Keratinocyte (primary cell): ENCODE measurements at places on chromosomes 2 and 18. TPM values are rescaled to one million over a fixed set of nuclear protein-coding genes. Genes with fewer than 3 reads are reported as not detected.

- DNase-seq, result no peak
Observed at GRCh38 chr2:219352448-219353023, 20.0 kb upstream of the RESP18 start.

- DNase-seq, result no peak
Observed at GRCh38 chr2:97918818-97919217, 76.9 kb downstream of the TMEM131 start.

DNA sequence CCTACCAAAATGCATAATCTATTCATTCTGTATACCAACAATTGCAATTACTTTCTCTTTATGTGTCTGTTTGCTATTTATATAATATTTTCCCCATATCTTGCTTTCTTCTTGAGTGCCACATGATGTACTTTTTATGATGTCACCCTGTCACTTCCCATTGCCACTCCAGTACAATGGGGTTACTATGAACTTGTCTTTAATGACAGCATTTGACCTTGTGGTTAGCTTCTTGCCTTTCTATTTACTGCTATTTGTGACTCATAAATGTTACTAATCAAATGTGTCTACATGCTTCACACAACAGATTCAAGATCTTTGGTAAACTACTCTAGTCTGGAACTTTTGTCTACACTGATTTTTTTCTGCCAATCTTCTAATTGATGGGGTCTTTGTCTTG lies 486.3 kb downstream of the NR4A2 start:
- DNase-seq, result no peak

DNA sequence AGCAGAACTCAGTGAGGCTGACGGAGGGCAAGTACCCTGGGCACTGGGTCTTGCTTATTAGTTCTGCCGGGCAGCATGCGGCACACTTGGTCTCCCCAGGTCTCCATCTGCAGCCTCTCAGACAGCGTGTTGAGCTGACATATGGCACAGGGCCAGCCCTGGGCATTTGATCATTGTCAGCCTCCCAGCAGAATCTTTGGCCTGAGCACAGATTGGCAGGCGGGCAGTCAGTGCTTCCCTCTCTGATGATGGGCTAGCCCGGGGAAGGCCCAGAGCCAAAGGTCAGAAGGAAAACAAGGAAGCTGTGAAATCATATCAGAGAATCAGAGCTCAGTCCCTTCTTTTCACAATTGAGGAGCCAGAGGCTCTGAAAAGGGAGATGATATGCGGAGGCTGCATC lies 150.1 kb upstream of the LRRTM1 start:
- no peak for DNase-seq

DNA sequence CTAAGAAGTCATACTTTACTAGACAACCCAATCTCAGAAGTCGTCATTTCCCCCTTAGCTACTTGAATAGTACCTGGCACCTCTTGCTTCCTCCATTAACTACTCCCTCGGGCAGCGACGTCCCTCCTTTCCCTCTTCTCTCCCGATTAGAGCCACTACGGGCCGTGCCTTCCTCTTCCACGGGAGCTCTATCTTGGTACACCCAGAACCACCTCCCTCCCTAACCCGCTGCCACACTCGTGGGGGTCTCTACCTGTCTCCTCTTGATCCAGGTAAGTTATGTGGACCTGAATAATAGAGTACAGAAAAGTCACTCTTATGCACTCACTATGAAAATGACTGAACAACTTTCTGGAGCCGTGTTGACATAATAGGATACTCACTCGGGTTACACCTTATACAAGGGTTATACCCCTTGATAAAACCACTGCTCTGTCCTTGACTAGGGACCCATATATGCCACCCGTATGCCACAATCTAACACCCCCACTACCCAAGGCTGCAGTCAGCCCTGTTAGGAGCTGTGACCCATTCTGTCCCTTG lies 595 bp upstream of the HDHD2 start:
- no peak for DNase-seq

DNA sequence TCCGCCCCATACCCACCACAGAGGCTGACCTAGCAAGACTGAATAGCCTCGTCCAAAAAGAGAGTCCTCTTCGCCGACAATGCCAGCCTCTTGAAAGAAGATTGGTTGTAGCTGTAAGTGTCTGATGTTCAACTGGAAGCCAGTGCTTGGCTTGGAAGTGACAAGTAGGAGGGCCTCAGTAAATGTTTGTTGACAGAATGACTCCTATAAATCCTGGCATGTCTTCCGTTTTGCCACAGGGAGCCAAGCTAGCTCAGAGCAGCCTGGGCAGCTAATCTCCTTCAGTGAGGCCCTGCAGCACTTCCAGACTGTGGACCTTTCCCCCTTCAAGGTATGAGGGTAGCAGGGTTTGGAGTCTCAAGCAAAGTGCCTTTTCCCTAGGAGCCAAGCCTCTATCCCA lies 14.9 kb downstream of the ELMOD3 start:
- DNase-seq, result no peak

DNA sequence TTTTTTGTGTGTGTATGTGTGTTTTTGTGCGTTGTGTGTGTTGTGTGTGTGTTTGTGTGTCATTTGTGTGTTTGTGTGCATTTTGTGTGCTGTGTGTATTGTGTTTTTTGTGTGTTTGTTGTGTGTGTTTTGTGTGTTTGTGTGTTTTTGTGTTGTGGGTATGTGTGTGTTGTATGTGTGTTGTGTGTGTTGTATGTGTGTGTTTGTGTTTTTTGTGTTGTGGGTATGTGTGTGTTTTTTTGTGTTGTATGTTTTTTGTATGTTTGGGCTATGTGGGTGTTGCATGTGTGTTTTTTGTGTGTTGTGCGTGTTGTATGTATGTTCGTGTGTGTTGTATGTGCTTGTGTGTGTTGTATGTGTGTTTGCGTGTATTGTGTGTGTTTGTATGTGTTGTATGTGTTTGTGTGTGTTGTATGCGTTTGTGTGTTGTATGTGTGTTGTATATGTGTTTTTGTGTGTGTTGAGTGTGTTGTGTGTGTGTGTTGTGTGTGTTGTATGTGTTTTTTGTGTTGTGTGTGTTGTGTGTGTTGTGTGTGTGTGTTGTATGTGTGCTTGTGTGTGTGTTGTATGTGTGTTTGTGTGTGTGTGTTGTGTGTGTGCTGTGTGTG lies 275.3 kb downstream of the HRH4 start:
- DNase-seq, result no peak

DNA sequence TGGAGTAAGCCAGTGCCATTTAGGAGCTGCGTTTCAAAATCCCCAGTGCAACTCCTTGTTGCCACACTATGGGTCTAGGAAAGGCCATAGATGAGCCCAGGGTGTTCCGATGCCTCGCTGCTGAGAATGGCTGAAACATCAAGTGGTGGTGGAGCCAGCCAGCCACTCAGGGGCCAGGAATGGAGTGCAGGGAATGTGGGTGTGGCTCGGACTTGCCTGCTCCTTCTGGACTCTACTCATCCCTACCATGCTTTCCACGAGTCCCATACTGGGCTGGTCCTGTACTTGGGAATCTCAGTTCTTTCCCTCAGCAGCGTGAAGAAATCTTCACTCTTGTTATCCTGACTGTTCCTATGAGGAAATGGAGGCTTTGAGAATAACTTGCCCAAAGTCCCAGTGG lies 143.5 kb downstream of the INSIG2 start:
- no peak for DNase-seq

GRCh38 chr2:8333177-8333831 lies 348.6 kb upstream of the ID2 start:
- DNase-seq, result no peak

GRCh38 chr18:34604591-34604990 lies 105.5 kb upstream of the DTNA start:
- DNase-seq, result no peak

- DNase-seq, result no peak
Observed at GRCh38 chr2:241991299-241991698, 121.8 kb downstream of the RTP5 start.

DNA sequence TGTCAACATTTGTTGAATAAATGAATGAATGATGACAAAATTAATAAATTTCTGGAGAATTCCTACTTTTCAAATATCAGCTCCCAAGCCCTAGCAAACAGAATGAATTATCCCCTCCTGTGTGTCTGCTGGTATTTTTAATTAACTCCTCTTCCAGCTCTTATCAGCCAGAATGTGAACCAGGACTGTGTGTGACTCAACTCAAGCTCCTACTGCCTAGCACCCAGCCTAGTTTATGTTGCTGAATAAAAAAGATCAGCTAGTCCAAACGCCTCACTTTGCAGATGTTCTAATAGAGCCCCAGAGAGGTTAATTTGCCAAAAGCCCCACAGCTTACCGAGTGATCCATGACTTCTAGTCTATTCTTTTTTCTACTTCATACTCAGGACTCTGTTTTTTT lies 50.3 kb downstream of the RABL2A start:
- DNase-seq, result no peak

DNA sequence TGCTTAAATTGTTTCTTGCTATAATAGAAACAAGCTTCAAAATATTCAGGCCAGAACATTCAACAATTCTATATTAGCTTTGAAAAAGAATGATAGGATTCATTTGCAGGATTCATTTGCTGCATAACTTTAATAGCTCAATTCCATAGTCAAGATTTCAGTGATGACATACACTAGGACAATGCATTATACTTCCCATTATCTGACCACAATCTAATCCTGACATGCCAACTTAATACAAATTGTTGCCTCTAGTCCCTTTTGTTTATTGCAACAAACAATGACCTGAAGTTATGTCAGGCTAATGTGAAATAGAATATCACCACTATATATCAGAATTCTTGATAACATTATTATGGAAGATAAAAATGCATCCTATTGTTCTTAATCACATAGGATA lies 169.4 kb downstream of the DNAH7 start:
- DNase-seq, result no peak

GRCh38 chr2:197992482-197993133 lies 188.2 kb downstream of the PLCL1 start:
- no peak for DNase-seq

DNA sequence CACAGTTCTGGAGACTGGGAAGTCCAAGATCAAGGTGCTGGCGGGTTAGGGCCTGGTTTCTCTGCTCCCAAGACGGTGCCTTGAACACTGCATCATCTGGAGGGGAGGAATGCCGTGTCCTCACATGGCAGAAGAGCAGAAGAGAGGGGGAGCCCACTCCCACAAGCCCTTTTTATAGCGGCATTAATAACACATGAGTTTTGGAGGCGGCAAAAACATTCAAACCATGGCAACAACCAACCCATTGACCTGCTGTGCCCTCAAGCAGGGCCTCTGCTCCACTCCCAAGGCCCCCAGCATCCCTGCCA lies 62.0 kb downstream of the SMAD7 start:
- DNase-seq, result no peak

DNA sequence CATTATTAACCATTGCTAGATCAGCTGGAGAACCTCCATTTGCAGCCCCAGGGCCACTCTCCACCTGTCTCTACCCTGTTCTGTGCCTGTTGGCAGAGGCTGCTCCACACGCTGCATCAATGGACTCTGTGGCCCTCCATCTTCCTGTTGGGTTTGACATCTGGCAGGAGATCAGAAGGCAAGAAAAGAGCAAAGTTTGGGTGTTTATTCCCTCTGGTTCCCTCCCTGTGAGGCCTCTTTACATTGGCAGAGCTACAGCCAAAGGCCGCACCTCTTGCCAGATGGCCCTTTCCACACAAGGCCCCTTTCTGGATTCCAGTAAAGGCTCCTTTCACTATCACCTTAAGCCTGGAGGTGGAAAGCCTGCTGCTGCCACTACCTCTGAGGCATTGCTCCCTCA lies 110.9 kb upstream of the RND3 start:
- no peak for DNase-seq

- no peak for DNase-seq
Observed at GRCh38 chr2:197821550-197822289, 17.3 kb downstream of the PLCL1 start.

DNA sequence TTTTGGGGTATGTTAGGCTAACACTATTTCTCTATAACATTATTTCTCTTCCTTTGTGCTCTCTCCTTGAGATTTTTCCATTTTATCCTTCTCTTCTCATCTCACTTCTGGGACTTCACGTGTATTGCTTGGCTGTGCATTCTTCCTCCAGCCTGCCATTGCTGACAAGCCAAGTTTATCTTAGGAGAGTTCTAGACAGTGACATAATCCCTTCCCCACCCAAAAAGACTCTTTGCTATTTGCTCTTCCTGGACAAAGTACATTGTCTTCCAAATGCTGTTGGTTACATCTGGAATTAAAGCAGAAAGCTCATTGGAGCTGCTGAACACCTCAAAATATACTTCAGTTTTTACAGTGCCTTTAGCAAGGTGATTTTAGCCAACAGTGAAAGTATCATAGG lies 8.9 kb downstream of the TSPYL6 start:
- DNase-seq, result no peak

- DNase-seq, result no peak
Observed at GRCh38 chr2:6644261-6644660, 221.4 kb downstream of the CMPK2 start.

- DNase-seq, result no peak
Observed at GRCh38 chr2:112542984-112543661, 858 bp downstream of the POLR1B start.

DNA sequence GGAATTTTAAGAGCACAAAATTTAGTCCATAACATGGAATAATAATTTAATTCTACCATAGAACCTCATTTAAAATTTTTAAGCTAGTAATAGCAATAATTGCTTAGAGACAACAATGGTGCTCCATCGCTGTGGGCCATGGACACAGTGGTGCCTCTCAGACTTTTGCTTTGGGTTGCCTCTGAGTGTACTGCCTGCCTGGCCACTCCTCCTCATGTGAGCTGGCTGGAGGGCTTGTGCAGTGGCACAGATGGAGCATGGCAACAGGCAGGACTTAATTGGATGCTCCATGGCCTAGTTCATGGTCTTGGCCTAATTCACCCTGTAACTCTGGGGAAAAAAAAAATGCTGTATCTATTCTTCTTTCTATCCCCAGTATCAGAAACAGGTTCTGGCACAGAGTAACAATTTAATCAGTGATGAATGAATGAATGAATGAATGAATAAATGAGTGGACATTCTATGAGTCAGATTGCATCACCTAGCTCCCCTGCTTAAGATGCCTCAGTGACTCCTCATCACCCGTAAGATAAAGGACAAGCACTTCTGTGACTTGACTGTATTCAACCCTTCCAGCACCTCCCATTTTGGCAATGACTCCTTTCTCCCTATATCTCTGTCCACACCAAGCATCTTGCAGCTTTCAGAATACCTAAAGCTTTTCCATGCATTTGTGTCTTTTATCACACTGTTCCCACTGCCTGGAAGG lies 211.8 kb upstream of the SLC14A2 start:
- DNase-seq, result peak; percentile 55

GRCh38 chr2:235607546-235608199 lies 113.8 kb downstream of the AGAP1 start:
- DNase-seq, result no peak

- no peak for DNase-seq
Observed at GRCh38 chr2:148592791-148593190, 51.8 kb upstream of the EPC2 start.

Gene ACMSD
- not detected in 3 replicates for polyA plus RNA-seq

Gene GREB1
- 0.02 to 0.13 TPM (median 0.03 TPM) in 3 replicates for polyA plus RNA-seq

Gene FASTKD2
- polyA plus RNA-seq, result 38.3 to 51.1 TPM (median 41.6 TPM) in 3 replicates

Gene ACTG2
- 0.12 to 0.18 TPM in 2 of 3 replicates, not detected in the other for polyA plus RNA-seq

Gene EHD3
- 5.1 to 8.2 TPM (median 6.5 TPM) in 3 replicates for polyA plus RNA-seq

Gene GKN1
- polyA plus RNA-seq, result 0.15 to 0.75 TPM (median 0.49 TPM) in 3 replicates

Gene HOXD3
- not detected in 3 replicates for polyA plus RNA-seq

Gene UGT1A4
- 0.77 to 2.4 TPM (median 2.0 TPM) in 3 replicates for polyA plus RNA-seq

Gene FAM110C
- polyA plus RNA-seq, result 25.1 to 38.0 TPM (median 26.3 TPM) in 3 replicates

Gene SETBP1
- 2.1 to 7.3 TPM (median 3.3 TPM) in 3 replicates for polyA plus RNA-seq

Gene M1AP
- polyA plus RNA-seq, result 0.19 to 0.26 TPM (median 0.21 TPM) in 3 replicates

Gene OR6B2
- not detected in 3 replicates for polyA plus RNA-seq

Gene MARCHF7
- 52.0 to 89.4 TPM (median 52.9 TPM) in 3 replicates for polyA plus RNA-seq

Gene SPATA3
- polyA plus RNA-seq, result not detected in 3 replicates

Gene FABP1
- not detected in 3 replicates for polyA plus RNA-seq
